RPMI8226 (cell line): ENCODE measurements at places on chromosomes 3 and 15.

DNA sequence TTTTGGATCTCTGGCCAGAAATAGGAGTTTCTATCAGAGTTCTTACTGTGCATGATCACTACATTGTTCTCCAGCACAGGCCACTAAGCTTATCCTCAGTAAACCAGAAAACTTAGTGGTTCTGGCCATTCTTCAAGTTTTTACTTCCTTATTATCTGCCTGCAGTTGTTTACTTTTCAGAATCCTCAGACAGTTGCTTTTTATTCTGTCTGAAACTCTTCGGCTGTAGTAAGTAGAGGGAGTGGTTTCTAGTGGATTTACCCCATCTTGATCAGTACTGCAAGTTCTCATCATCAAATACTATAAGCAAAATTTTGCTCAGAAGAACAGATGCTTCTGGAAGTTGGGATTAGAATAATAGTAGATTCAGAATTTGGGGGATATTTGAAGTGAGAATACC, 193.0 kb upstream of the RARB start:
- no peak for DNase-seq

GRCh38 chr15:61237400-61237799, 8.3 kb upstream of the RORA start:
- no peak for DNase-seq

- DNase-seq: no peak
Observed at GRCh38 chr3:181066143-181067087, 76.9 kb upstream of the DNAJC19 start.

DNA sequence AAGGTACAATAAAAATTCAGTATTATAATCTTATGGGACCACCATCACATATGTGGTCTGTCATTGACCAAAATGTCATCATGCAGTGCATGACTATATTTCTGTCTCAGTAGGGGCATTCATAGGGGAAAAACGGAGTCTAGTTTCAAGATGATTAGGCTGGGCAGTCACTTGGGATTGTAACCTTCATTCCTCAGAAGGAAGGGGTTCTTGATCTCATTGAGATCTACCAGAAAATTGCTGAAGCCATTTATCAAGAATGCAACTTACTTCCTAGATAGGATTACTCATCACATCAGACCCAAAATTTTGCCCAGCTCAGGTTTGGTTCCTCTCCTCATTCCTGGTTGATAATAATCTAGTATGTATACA, 37.3 kb downstream of the BTD start:
- no peak for DNase-seq

DNA sequence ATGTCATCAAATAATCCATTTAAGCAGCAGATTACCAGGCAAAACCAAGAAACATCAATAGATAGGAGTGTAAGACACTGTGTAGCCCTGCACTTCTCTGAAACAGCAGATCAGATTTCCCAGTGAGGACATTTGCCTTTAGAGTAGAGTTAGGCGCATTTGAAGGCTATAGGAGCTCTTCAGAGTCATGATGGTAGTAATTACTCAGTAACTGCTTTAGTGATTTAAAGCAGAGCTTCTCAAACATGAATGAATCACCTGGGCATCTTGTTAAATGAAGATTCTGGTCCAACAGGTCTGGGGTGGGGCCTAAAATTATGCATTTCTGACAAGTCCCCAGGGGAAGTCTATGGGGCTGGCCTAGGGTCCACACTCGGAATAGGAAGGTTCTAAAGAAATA, 36.9 kb downstream of the THRB start:
- no peak for DNase-seq

GRCh38 chr15:80275961-80276360, 23.9 kb upstream of the CTXND1 start:
- DNase-seq: no peak

DNA sequence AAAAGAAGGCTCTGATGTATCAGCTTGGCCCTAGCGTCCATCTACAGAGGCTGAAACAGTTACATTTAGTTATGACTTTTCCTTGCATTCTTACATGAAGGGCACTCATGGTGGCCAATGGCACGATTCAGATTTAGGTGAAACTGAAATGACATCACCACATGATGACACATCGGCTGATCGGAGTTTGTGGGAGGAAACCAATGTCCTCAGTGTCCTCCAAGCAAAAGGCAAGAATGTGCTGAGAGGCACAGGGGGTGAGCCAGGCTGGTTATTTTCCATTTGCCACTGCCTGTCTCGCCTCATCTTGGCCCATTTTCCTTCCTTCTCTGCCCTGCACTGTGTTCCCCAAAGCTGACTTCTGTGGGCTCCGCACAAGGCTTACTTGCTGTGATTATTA, 34.4 kb downstream of the TARS3 start:
- no peak for DNase-seq

DNA sequence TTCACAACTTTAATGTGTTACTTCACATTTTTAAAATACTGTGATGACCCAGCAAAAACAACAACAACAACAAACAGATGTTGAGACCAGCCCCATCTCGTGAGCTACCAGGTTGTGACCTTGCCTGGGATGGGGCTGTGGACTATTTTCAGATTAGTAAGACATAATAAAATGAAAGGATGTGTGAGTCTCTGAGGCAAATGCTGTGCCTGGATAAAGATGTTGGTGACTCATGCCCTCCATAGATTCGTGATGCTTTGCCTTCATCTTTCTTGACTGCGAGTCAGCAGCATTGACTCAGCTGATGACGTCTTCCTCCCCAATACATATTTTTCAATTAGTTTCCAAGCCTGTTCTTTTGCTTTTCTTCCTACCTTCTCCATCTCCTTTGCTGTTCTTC, 453.0 kb upstream of the CFAP20DC start:
- no peak for DNase-seq

- no peak for DNase-seq
Observed at GRCh38 chr3:39911465-39912309, 102.3 kb downstream of the MYRIP start.

DNA sequence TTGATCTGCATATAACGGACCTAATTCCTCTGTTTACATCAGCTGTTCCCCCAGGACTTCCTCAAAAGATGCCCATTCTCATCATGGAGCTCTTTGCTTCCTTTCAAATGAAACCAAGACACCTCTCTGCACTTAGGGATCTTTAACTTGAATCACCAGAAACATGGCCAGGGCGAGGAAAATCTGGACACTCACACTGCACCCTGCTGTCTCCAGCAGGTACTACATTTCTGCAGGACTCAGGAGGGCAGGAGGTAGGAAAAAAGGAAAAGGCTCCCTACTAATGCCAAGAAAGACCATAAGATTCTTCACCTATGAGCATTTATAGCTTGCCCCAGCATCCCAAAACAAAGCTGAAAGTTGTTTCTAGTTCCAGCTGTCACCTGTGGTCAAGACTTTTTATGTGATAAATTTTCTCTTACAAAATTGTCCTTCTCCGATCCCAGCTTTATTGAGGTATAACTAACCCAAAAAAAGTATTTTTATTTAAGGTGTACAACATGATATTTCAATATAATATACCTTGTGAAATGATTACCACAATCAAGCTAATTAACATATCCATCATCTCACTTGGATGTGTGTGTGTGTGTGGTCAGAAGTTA, 87.3 kb upstream of the C15orf61 start:
- DNase-seq: peak; percentile 28

DNA sequence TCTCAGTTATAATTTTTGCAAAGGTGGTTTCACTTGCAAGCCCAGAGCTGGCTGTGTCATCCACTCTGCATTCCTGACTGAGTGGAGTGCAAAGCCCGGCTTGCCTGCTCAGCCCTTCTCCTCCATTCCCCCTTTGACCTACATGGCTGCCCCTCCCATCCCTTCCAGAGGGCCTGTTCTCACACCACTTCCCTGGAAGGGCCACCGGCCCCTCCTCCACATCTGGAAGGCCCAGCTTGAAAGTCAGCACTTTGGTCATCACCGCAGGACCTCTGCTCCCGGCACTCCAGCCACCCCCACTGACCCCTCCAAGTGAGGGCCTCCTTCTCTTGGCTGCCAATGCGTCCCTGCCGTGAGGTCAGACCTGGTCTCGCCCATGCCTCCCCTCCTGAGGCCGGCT, 74.1 kb upstream of the RNF7 start:
- DNase-seq: no peak

GRCh38 chr3:112357930-112358780, 25.2 kb downstream of the CD200 start:
- no peak for DNase-seq

DNA sequence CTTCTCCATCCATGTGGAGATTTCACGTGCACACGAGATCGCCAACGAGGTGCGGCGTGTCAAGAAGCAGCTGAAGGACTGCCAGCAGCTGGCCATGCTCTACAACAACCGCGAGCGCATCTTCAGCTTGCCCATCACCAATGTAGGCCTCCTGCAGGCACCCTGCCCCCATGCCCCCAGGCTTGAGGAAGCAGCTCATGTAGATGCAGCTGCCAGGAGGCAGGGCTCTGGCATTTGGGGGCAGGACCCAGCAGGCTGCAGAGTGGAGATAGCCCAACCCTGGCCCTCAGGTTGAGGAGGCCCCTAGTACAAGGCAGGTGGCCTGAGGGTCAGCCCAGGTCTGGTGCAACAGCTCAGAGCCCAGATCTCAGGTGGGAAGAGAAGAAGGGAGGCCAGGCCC, 36.4 kb downstream of the DNAH1 start:
- DNase-seq: no peak

- no peak for DNase-seq
Observed at GRCh38 chr15:62617741-62618140, 424.8 kb upstream of the TPM1 start.

GRCh38 chr15:37792351-37792750, 142.1 kb upstream of the TMCO5A start:
- no peak for DNase-seq

GRCh38 chr15:70518201-70519003, 245.0 kb downstream of the UACA start:
- DNase-seq: peak; percentile 75

- DNase-seq: peak; percentile 91
Observed at GRCh38 chr3:195537995-195538394, 5.1 kb downstream of the PPP1R2 start.

DNA sequence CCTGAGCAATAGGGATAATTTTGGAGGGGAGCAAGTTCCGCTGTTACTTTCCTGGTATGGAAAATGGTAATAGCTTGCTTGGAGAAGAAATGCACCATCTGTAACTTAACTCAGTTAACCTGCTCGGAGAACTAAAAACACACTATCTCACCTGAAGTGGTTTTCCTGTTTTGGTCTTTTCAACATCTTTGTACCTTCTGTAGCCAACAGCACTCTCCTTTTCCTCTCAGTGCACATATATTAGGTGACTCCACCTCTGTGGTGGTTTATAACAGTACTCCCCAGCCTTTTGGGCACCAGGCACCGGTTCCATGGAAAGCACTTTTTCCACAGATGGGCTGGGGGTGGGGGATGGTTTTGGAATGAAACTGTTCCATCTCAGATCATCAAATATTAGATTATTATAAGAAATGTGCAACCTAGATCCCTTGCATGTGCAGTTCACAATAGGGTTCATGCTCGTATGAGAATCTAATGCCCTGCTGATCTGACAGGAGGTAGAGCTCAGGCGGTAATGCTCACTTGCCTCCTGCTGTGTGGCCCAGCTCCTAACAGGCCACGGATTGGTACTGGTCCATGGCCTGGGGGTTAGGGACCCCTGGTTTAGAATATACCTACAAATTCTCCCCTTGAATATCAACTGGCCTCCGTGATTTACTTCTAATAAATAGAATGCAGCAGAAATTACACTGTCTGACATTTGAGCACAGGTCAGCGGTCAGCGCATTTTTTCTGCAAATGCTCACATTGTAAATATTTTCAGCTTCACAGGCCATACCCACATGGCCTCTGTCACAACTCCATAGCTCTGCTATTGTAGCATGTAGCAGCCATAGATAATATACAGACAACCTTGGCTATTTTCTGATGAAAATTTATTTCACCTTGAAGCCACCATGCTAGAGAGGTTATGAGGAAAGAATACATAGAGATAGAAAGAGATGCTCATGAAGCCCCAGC, 83.8 kb upstream of the SUCLG2 start:
- no peak for DNase-seq

GRCh38 chr3:140748-141330, 55.7 kb upstream of the CHL1 start:
- DNase-seq: no peak

DNA sequence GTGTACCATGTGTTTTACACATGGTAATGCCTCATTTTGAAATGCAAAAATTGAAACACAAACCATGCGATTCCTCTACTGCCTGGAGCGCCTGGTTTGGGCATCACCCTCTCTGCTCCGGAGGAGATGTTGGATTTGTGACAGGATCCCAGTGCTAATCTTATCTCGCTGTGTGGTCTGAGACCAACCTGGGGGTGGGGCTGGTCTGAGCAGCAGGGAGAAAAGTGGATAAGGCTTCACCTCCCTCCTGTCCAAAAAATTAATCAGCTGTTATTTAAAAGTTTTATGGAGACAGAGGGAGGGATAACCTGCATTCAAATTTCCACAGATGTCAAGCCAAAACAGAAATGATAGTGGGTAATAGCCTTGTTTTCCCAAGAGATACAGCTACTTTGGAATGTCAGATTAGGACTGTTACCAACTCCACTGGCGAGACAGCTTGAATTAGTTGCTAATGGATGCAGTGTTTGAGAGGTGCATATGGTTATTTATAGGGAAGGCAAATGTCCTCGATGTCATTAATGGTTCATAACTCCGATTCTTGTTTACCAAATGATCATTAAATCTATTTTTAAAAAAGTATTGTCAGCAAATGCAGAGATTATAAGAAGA, 54.0 kb upstream of the SKOR1 start:
- DNase-seq: no peak

DNA sequence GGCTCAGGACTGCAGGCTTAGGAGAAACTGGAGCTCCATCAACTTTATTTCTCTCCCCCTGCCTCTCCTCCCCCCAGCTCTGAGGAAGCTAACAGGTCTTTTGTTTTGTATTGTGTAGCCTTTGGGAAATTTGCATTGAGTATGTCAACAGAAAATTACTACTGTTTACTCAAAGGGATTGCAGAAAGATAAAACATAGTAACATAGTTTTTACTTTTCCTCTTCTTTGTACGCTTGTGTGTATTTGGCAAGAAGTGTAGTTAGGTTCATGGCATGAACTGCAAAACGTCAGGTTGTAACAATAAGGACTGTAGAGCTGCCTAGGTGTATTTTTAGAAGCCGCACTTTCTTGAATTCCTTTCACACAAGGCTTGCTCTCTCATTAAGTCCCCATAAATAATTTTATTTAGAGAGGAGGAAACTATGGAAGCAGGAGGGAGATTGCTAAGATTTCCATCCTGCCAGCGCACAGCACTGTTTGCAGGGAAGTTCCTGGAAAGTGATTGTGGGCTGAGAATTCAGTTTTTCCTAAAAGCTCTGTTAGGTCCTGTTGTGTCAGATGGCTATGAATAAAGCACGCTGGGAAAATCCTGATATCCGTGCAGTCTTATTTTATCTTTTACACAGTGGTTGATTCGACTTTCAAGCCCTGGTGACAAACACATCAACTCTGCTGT, 21.1 kb upstream of the SATB1 start:
- DNase-seq: no peak
